ENCODE measurements at places on chromosomes 11 and 22.

DNA sequence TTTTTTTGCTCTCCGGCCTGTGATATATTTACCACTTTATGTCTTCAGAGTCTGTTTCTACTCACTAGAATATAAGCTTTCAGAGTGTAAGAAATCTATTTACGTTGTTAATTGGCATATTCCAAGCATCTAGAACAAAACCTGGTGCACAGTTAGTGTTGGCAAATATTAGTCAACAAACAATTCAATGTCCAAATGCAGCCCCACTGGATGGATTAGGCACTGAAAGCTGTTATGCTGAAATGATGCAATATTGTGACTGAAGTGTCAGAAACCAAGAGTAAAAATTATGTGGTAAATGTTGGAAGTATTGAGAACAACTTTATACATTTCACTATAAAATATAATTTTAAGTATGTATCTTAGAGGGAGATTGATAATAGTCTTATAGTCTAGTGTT lies 24.8 kb downstream of the CASP4 start:
- no peak for DNase-seq

GRCh38 chr11:11036848-11037732 lies 179.2 kb upstream of the ZBED5 start:
- peak; percentile 73 for DNase-seq

- no peak for DNase-seq
Observed at GRCh38 chr11:60944490-60945294, 7.3 kb downstream of the SLC15A3 start.

DNA sequence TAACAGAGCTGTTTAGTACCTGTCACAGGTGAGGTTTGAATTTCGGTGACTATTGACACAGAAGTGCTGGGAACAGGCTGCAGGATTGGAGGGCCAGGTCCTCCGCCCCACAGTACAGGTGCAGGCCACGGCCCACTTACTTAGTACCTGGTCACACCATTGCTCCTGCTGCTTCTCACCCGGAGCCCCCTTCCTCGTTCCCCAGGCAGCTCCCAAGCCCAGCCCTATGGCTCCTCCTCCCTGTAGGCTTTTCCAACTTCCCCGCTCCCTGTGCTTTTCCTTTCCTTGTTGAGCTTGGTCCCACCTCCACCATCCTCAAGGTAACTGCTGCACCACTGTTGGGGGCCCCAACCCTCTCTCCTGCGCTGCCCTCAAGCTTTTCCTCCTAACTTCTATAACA lies 27.9 kb upstream of the ANO1 start:
- DNase-seq: no peak

DNA sequence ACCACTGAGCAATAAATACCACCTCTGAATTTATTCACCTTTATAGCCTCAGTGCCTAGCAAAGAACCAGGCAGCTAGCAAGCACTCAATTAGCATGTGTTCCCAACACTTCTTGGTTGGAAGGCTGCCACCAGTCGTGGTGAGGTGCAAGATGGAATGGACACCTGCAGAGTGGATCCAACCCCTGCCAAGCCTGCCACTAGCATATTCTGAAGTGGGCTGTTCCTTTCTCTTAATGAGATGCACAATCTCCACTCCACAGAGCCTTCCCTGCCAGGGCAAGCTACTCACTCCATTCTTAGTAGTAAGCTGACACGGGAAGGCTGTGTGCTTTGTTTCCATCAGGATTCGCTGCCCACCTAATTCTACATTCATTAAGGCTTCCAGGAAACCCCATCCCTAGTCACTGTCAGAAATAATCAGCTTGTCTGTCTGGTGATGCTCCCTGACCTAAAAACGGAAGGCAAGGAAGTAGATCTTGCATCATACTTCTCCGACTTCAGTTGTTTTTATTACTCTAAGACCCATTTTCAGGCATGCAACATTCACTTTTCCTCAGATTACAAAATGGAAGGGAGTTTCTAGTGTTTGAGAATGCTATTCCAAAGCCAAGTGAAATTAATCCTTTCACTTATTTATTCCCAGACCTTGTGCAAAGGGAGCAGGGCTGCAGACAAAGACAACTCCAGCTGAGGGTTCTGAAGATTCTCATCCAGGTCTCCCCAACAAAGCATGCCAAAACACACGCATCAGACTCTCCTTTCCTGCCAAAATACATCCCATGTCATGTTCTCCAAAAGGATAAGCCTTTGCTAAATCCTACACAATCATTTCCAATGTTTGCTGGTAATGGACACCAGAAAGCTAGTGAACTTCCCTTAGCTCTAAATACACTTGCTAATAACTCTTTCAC lies 128.0 kb downstream of the TENM4 start:
- no peak for DNase-seq

- no peak for DNase-seq
Observed at GRCh38 chr11:126214841-126215240, 3.3 kb downstream of the FAM118B start.

- no peak for DNase-seq
Observed at GRCh38 chr11:69620683-69621290, 20.2 kb upstream of the CCND1 start.

GRCh38 chr22:41968601-41969000 lies 642 bp upstream of the SEPTIN3 start:
- DNase-seq: peak; percentile 43

- DNase-seq: no peak
Observed at GRCh38 chr11:72669527-72669926, 4.7 kb downstream of the PDE2A start.

GRCh38 chr11:87033561-87033960 lies 4.2 kb upstream of the TMEM135 start:
- DNase-seq: no peak

DNA sequence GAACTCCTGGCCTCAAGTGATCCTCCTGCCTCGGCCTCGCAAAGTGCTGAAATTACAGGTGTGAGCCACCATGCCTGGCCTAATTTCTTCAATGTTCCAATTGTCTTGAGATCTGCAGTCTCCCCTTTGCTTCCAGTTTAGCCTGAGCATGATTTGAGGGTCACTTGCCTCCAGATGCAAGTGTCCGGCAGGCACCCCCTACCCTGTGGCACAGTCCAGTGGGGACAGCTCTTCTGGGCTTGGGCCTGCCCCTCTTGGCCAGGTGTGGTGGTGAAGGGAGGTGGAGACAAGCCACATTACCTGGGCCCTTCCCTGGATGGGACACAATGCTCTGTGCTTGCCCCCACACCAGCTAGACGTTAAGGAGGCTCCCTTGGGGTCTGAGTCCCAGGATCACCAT lies 21.3 kb upstream of the CACNG2 start:
- no peak for DNase-seq

DNA sequence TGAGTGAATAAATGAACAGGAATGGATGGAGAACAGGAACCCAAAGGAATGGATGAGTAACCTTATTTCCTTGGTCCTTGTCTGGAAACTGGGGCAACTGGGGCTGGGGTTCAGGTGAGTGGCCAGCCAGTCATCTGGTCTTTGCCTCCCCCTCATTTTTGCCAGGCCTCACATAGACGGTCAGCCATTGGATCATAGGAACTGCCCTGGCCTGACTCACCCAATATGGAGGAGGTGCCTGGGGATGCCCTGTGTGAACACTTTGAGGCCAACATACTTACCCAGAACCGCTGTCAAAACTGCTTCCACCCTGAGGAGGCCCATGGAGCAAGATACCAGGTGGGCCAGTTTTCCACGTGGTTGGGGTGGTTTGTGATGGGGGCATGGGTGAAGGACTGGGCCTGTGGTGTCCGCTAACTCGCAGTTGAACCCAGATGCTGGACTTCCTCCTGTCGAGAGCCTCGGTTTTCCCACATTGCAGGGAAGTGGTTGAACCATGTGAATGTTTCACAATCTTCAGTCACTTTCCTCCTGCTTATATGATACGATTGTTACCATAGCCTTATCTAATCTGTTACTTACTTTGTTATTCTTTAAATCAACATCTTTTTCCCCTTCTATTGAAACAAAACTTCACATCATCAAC lies 4.4 kb downstream of the TRIOBP start:
- DNase-seq: no peak

DNA sequence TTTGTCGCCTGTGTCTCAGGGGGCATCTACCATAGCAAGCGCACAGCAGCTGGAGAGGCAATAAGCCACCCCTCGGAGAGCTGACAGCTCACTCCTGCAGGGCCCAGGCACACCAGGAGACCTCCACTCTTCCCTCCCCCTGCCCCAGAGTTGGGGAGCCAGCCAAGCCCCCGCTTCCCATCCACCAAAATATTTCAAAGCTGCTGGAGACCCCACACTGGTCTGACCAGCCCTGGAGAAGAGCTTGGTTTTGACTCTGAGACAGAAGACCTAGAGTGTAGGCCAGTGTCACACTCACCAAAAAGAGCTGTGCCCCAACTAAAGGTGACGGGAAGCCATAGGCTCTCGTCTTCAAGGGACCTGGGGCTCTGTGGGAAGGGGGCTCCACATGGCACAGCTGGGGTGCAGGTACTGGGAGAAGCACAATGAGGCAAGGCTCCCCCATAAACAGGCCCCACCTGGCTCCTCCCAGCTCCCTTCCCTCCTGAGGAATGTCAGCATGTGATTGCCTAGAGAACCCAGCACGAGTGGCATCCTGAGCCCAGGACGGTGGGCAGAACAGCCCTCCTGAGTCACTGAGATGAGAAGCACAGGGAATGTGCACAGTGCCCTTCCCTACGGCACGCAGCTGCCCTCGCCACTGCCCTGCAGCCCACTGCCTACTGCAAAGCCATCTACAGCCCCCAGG lies 5.8 kb upstream of the GNAZ start:
- no peak for DNase-seq

- DNase-seq: no peak
Observed at GRCh38 chr11:87212891-87213290, 175.2 kb downstream of the TMEM135 start.

GRCh38 chr22:30636226-30637077 lies 871 bp downstream of the SLC35E4 start:
- DNase-seq: no peak

DNA sequence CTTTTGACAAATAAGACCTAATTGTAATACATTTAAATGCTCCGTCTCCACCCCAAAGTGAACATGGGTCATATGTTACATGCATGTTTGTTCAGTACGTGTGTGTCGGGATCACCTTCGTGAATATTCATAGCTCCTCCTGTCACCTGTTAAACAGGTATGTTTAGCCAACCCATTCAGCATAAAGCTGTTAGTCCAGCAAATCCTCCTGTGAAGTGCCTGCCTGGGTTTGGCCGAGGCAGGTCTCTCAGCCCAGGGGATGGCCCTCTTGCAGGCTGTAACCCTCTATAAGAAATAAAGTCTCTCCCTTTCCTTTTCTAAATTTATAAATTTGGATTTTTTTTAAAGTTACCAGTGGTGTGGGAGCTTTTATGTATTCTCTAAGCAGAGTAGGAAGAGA lies 38.9 kb upstream of the NTM start:
- no peak for DNase-seq

- no peak for DNase-seq
Observed at GRCh38 chr11:23423104-23423503, 562.8 kb upstream of the CCDC179 start.

GRCh38 chr22:34904486-34904885 lies 161.5 kb upstream of the ISX start:
- DNase-seq: no peak

- DNase-seq: no peak
Observed at GRCh38 chr11:111452817-111453552, 59.2 kb downstream of the BTG4 start.

GRCh38 chr11:114172055-114172861 lies 112.7 kb downstream of the ZBTB16 start:
- no peak for DNase-seq

DNA sequence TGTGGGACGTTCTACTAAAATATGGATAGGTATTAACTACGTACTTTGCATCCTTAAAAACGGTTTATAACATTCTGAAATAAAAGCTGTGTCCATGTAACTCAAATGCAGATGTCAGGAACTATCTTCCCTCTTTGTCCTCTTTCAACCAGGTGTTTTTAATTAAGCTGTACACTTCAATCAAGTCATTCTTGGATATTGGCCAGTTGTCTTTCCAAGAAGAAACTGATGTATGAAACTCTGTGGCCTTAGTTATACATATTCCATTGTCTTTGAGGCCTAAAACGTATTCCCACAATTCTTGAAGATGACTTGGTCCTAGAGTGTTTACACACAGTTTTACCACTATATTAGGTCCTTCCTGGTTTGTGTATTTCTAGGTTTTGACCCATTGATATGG lies 249.0 kb upstream of the CNTN5 start:
- DNase-seq: no peak

DNA sequence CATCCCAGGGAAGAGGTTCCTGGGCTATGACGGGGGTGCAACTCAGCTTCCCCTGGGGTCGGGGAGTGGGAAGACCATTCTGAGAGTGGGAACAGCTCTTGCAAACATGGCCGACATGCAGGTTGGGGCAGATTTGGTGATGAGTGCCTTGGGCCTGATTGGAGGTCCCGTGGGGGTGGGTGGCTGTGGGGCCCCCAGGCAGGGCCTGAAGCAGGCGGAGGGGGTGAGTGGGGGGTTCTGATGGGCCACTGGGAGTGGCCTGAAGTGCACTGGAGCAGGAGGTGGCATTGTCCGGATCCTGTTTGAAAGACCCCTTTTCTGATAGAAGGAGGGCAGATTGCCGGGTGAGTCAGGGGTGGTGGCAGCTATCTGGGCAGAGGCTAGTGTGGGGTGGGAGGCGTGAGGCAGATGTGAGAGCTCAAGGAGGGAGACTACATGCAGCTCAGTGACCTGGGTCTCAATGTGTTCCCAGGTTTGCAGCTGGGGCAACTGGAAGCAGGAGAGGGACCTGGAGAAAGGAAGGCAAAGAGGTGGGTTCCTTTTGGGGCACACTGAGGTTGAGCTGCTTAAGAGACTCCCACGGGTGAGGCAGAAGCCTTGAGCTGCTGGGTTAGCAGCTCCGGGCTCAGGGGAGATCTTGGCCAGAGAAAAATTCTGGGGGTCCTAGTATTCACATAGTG lies 15.1 kb downstream of the MYEOV start:
- DNase-seq: no peak

DNA sequence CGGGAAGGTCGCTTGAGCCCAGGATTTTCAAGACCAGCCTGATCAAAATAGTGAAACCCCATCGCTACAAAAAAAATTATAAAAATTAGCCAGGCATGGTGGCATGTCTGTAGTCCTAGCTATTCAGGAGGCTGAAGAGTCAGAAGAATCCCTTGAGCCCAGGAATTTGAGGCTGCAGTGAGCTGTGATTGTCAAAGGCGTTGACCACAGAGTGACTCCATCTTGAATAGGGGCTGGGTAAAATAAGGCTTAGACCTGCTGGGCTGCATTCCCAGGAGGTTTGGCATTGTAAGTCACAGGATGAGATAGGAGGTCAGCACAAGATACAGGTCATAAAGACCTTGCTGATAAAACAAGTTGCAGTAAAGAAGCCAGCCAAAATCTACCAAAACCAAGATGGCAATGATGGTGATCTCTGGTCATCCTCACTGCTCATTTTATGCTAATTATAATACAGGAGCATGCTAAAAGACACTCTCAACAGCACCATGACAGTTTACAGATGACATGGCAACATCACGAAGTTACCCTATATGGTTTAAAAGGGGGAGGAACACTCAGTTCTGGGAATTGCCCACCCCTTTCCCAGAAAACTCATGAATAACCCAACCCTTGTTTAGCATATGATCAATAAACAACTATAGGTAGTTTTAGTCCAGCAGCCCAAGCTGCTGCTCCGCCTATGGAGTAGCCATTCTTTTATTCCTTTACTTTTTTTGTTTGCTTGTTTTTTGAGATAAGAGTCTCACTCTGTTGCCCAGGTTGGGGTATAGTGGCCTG lies 2.8 kb upstream of the RDX start:
- no peak for DNase-seq

Measured in NCI-H1436 (cell line).